ENCODE measurements at places on chromosomes 5 and 9.

GRCh38 chr5:138824516-138824915 lies 50.6 kb downstream of the LRRTM2 start:
- DNase-seq, result no peak

DNA sequence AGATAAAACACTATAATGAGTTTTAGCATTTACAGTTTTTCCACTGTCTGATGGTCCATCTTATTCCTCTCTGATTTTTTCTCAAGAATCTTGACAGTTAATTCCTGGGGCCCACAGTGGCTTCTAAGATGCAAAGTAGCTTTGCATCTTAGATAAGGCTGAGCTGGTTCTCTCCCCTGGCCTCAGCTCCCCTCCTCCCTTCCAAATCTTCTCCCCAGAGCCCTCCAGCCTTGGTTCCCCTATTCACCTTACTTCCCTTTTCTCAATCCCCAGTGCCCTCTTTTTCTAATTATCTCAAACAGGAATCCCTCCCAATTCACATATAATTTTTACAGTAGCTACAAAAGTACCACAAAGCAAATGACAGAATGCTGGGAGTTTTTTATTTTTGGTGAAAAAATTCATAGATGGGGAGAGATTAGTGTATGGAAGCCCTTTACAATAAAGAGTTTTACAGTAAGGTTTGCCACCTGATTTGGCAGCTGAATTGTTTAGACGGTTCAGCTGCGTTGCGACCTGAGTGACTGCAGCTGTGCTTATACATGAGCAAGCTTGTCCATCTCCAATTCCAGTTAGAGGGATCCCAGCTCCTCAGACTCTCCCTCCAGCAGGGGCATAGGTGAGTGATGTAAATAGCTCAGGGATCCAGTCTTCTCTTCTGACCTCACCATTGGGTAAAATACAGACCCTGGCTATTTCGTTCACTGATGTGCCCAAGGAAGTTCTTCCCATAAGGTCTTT lies 51.4 kb upstream of the CKMT2 start:
- DNase-seq, result no peak

- no peak for DNase-seq
Measured at GRCh38 chr5:24491490-24491889, 153.3 kb downstream of the CDH10 start.

- no peak for DNase-seq
Measured at GRCh38 chr9:131583836-131584555, 38.7 kb downstream of the PRRT1B start.

DNA sequence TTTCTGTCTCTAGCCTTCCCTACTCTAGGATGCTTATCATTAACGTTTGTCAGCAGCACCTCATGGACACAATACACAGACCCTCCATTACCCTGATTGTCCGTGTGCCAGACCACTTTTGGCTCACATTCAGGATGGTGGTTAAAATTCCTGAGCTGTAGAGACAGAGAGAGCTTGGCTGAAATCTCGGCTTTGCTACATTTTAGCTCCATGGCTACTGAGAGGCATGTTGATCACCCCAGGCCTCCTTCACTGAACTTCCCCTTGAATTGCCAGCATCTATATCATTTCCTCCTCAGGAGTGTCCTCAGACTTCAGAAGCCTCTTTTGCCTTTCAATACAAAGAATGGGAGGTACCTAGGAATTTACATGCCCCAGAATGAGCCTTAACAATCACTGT lies 104.7 kb upstream of the ISL1 start:
- peak; percentile 6 for DNase-seq

GRCh38 chr9:96413302-96414221 lies 4.6 kb downstream of the ZNF367 start:
- no peak for DNase-seq

DNA sequence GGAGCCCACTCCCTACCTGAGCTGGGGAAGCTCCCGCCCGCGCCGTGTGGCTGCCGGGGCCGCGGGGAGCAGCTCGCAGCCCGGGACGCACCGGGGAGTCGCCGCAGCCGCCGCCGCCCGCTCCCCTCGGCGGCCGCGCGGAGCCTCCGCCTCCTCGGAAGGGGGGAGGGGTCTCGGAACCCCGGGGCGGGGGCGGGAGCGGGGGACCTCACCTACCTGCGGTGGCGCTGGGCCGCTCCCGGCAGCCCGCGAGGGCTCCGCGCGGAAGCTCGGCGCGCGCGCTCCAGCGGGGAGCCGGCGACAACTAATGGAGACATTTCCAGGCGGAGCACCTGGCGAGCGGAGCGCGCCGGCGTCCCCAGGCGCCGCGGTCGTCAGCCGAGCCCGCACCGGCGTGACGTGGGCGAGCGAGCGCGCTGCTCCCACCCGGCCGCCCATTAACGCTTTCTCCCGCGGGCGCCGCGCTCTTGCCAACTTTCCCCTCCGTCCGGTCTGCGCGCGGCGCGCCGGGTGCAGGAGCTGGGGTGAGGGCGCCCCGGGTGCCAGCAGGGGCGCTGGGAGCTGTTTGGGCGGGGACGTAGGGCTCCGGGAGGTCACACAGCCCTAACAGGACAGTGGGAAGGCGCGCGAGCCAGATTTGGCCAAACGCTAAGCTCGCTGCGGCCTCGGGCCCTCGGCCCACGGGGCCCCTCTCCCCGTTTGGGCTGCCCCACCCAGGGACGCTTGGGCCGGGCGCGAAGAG lies 4.3 kb upstream of the IRX4 start:
- DNase-seq, result no peak

DNA sequence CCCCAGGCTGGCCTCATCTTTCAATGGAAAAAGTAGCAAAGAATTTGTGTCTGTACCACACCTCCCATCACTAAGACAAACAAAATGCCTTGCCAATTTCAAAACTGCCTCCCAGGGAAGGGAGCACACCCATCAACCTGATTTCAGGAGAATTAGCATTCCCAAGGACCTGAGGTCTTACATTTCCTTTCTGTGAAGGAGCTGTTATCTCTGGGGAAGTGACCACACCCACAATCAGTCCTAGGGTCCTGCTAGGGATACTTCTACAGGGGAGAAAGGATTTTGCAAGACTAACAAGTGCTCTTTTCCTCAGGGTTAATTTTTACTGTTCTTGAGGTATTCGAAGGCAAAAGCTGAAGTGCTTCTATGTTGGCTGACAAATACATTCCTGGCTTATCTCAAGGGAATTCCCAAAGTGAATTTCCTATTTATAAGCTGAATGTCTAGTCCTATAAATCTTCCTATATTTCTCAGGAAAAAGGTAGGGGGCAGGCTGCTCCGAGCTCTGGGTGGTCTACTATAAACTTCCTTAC lies 97.4 kb upstream of the ITGA1 start:
- no peak for DNase-seq

DNA sequence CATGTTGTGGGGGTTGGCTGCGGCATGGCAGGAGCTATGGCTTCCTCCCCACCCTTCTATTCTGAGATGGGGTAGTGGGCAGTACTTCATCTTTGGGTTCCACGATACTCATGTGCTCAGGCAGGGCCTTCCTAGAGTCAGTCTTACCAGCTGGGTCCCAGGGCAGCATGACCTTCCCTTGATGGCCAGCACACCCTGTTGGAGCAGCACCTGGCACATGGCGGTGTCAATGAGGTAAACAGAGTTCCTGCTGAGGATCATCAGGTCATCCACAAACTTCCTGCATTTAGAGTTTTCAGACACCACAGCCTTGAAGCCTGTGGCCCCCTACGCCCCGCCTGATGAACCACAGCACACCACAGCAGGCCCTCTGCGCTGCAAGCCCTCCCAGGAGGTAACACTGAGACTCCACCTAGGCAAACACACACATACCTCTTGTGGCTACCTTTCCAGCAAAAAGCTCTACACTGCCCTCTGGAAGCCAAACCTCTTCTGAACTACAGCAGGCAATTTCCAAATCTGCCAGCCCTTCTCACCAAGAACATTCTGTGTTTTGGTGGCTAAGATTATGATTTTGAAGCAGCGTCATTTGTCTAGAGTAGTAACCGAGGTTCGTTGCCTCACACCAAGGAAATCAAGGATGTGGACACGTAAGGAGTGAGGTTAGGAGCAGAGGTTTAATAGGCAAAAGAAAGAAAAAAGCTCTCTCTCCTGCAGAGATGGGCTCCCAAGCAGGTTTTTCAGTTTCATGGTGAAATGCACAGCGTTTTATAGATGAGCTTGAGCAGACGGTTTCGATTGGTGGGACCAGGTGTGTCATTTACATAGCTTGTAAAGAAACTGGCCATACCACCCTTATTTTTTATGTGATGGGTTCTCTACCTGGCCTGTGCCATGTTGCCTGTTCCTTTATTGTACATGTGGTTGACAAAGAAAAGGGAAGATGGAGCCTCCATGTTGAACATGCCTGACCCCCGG lies 20.3 kb upstream of the TMEM174 start:
- DNase-seq, result no peak

GRCh38 chr5:56569076-56569475 lies 246.3 kb upstream of the MAP3K1 start:
- no peak for DNase-seq

DNA sequence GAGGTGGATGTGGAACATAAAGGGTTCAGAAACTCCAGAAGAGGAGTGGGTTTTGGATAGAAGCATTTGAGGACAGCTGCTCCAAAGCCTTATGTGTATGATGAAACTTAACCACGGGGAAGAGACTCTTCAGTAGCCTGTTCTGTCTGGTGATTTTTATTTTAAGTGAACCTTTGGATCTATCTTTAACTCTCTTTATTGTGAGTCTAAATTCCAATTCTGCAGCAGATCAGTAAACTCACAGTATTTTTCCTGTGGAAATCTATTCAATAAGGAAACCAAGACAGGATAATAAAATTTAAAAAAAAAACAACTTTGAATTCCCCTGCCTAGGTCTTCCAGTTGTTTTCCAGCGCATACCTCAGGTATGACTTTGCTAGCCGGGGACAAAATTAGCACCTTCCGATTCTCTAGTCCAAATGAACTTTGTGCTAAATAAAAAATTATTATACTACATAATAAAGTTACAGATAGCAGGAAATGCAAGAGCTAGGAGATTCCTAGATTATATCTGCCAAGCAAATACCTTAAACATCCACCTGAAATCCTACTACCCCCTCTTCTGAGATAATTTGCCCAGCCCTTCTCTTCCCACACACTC lies 101.9 kb downstream of the NLN start:
- DNase-seq, result no peak

GRCh38 chr5:118552146-118552545 lies 436.2 kb downstream of the DTWD2 start:
- no peak for DNase-seq

DNA sequence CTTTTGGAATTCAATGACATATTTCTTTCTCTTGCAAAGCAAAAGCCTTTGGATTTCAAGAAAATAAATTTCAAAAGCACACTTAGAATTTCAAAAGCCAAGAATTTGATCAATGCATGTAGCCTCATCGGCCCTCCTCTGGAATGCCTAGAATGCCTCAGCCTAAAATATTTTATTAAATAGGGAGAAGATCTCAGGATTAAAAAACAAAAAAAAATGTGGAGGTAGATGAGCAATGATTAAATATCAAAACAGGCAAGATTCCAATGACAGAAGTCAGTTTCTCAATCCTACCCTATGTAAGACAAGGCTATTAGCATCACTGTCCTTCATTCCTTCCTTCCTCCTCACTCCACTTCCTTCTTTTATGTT lies 169.0 kb downstream of the CDH6 start:
- DNase-seq, result no peak
